ENCODE measurements at places on chromosomes 13 and 19.

DNA sequence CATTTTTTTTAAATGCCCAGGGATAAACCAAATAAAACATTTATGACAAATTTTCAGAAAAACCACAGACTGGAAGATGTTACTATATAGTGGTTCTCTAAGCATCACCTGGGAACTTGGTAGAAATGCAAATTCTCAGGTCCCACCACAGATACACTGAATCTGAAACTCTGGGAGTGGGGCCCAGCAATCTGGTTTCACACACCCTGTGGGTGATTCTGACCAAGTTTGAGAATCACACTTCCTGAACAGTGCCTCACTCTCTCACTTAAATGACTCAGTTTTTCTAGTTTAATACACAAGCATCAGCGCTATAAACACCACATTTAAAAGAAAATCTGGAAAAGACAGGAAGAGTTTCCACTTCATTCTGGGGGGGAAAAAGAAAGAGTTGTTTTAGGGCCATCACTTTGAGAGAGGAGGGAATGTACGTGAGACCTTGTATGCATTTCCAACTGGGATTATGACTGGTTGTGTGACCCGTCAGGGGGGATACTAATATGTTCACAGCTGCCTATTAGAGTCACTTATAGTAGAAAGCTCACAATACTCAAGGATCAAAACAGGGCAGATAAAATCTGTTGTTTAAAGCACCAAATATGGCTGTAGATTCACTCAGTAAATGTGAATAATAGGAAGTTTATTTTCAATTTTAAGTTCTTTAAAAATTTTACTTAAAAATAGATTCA lies 567.7 kb downstream of the GPC6 start:
- DNase-seq, result no peak

GRCh38 chr13:114025714-114026431 lies 52.0 kb upstream of the C13orf46 start:
- DNase-seq, result peak; percentile 95

DNA sequence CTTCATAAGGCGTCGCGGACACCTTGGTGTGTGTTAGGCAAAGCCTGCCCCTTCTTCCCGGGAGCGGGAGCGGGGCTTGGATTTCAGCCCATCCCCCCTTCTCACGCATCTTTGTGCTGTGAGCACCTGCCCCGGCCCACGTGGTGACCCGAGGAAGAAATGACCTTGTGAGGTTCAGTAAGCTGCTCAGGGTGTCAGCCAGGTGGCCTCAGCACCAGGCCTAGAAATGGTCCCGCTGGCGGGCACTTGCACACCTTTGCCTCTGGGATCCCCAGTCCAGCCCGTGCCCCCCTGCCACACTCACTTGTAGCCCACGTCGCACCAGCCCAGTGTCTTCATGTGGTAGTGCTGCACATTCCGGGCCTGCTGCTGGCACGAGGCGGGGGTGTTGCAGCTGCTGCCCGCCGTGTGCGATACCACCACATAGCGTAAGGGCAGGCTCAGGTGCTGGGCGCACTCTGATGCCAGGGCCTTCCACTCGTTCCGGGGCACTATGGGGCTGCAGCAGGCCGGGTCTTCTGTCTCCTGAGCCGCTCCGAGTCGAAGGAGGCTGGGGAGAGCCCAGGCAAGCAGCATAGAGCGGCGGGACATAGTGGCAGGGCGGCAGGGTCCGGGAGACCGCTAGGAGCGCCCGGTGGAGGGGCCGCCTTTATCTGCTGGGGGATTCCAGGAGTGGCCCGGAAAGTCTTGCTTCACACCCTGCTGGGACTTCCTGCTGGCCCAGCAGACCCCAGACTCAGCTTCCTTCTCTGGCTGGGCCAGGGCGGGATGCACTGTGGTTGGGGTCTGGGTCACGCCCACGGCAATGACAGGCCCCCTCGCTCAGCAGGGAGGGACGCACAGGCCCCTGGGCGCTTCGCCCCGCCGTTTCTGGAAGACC lies at the start of gene PGLYRP1:
PGLYRP1 (minus strand) TSS at position 623 of the 880 bp plus-strand sequence; CDS start at position 591, 32 bp downstream.
- peak; percentile 48 for DNase-seq

DNA sequence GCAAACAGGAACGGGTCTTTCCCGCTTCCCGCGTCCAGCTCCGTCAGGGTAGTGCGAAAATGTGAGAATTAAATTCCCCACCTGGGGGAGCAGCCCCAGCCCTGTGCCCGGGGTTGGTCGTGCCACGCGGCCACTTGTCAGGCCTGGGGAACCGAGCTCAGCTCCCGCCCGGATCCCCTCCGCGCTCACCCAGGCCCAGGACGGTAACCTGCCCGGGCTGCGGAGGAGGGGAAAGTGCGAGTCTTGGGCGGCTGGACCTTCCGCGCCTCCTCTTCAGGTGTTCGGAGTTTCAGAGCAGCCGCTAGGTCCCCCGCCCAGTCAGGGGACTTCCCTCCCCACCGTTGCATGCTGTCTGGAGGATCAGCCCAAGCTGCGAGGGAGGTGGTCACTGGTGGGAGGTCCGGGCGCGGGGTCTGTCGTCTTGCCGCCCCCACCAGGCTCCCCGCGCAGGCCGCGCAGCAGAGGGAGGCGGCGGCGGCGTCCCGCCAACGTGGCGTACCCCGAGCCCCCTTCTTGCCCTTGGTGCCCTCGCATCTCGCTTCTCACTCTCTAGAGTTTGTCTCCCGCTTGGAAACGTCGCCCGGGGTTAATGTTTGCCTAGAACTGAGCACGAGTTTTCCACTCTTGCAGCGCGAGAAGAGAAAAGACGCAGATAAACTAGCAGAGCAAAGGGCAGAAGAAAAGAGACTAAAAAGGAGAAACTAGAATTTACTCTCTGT lies 8.1 kb downstream of the URAD start:
- DNase-seq, result no peak

GRCh38 chr13:44693156-44693764 lies 117.1 kb upstream of the TSC22D1 start:
- no peak for DNase-seq

- DNase-seq, result no peak
These were observed 3.5 kb downstream of the FOSB start for GRCh38 chr19:45471111-45471930.

GRCh38 chr13:28299916-28300315 lies 161.6 kb downstream of the PAN3 start:
- no peak for DNase-seq

GRCh38 chr13:113880651-113881611 lies 17.1 kb upstream of the GAS6 start:
- no peak for DNase-seq

DNA sequence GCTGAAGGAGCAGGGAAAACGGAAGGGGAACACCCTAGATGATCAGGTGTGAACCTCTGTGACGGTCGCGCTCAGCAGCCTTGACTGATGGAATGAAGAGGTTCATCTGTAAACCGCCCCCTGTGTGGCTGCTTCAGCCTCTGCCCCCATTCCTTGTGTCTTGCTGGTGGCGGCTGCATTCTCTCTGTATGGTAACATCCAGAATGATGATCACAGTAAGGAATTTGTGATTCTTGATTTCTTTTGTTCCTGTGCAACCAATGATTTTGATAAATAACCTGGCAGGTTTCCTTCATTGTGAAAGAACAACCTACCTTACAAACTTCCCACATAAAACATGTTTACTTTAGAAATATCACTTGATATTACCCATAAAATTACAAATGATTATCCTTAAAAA lies 118.7 kb upstream of the MCF2L start:
- DNase-seq, result no peak

GRCh38 chr13:113968463-113969310 lies 5.2 kb downstream of the C13orf46 start:
- DNase-seq, result no peak

DNA sequence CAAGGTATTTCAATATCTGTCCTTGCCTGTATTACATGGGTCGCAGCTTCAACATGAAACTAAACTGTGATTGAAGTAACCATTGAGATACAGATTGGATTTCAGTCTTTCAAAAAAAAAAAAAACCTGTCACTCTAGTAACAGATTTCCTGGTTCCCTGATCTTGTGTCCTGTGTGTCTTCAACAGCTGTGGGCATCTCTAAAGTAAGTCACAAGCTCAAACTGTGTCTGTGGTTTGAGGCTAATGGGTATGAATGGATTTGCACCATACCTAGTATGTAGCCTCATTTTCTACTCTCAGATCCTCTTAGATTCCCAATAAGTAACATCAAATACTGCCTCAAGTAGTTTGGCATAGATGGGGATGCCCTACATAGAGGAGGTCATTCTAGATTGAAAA lies 300.1 kb downstream of the COG6 start:
- DNase-seq, result no peak

GRCh38 chr19:35509018-35509652 lies 4.3 kb downstream of the DMKN start:
- DNase-seq, result no peak

DNA sequence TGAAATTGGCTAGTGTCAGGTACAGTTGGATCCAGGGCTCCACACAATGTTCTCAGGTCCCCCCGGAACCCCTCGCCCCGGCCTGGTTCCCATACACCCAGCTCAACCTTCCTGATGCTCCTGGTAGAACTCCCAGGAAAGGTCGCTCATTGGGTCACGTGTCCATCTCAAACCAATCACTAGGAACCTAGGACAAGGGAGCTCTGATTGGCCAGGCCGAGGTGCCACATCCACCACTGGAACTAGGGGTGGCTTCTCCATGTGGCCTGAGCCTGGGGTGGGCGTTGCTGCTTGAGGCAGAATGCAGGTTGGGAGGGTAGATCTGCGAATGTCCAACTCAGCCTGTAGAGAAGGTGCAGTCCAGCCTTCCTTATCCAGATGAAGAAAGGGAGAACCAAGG lies 6.9 kb upstream of the MEF2B start:
- DNase-seq, result peak; percentile 58

- DNase-seq, result no peak
These were observed 42.1 kb upstream of the EBPL start for GRCh38 chr13:49733181-49733951.

- no peak for DNase-seq
These were observed 50.0 kb upstream of the GPR183 start for GRCh38 chr13:99357131-99357596.

- no peak for DNase-seq
These were observed 1005.5 kb downstream of the PCDH9 start for GRCh38 chr13:66224663-66225062.

DNA sequence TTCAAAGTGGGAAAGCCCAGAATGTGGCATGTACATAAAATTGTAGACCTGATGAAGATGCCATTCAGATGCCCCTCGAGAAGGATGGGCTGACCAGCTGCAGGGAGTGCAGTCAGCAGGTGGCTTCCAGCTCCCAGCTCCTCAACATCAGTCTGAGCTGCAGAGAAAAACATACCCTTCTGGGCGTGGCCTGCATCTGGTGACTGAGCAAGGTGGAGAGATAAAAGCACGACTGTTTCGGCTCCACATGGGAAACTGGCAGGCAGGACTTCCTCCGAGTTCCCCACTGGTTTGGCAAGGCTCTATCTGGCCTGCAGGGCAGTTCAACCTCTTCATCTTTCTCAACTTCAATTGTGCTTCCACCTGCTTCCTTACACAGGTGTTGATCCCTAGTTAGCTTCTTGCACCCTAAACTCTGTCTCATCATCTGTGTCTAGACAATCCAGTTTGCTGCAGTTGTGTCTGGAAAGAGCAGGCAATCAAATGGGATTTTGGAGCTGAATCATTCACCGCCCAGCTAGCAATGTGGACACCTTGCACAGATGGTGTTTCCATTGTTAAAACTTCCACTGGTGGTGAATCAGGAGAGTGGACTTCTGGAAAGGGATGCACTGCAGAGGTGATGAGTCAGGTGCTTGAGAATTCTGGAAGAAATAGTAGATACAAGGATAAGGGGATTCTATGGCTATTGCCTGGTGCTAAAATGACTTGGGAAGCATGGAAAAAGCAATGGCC lies 56.8 kb downstream of the POLR1D start:
- peak; percentile 38 for DNase-seq

DNA sequence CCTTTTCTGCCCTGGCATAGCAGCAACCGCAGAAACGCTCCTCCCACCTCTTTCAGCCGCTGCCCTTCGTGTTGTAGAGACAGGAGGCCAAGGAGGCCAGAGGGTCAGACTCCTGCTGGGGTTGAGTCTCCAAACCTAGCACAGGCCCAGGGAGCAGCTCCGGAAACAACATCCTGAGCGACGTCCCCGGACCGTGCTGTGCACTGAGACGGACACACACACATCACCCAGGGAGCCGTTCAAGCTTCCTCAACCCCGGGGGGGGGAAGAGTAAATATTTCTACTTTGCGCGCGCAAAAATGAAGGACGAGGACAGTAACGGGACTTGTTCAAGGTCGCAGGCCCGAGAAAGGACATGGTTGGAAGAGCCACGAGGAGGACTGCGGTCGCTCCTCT lies 657 bp downstream of the ZNF550 start:
- DNase-seq, result peak; percentile 36

DNA sequence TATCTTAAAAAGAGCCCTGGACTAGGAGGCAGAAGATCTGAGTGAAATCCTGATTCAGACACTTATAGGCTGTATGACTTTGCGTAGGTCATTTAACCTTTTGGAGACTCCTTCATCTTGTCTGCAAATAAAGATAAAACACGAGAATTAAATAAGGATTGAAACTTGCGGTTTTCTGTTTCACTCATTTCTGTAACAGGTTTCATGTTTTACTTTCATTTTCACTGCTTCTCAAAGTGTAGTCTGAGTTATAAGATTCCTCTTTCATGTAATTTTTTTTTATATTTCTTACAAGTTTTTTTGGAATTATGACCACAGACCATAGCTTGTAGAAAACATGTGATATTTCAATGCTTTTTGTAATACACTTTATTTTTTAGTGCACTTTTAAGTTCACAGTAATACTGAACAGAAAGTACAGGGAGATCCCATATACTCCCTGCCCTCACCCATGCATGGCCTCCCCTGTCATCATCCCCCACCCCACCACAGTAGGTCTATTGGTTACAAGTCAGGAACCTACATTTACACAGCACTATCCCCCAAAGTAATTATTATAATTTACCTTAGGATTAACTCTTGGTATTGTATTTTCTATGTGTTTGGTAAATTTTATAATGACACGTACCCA lies 174.6 kb downstream of the ITGBL1 start:
- DNase-seq, result no peak

DNA sequence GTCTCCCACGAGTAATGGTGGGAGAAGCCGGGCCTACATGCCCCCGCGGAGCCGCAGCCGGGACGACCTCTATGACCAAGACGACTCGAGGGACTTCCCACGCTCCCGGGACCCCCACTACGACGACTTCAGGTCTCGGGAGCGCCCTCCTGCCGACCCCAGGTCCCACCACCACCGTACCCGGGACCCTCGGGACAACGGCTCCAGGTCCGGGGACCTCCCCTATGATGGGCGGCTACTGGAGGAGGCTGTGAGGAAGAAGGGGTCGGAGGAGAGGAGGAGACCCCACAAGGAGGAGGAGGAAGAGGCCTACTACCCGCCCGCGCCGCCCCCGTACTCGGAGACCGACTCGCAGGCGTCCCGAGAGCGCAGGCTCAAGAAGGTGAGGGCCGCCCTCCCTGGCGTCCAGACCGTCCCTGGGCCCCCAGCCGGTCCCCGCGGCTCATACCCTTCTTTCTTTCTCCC lies 1.4 kb upstream of the USF2 start:
- DNase-seq, result peak; percentile 47

- DNase-seq, result no peak
These were observed 202.1 kb upstream of the GPR12 start for GRCh38 chr13:26962671-26963070.

DNA sequence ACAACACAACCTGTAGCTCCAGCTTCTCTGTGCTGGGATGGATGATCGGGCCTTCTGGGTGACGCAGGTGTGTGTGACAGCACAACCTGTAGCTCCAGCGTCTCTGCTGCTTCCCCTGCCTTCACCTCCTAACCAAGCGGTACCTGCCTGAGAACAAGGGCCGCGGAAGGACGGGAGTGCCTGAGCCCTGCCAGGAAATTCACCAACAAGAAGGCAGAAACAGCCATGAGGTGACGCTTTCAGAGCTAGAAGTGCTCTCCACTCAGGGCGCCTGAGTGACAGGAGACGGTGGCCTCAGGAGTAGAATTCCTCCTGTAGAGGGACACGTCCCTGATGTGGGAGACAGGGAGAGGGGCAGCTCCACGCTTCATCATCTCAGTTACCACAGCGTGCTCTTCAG lies 17.4 kb downstream of the ZNF331 start:
- DNase-seq, result no peak
